SIG-M5 (cell line): ENCODE measurements at places on chromosomes 6 and 20.

- no peak for DNase-seq
Observed at GRCh38 chr20:1818247-1818840, 76.9 kb upstream of the SIRPA start.

DNA sequence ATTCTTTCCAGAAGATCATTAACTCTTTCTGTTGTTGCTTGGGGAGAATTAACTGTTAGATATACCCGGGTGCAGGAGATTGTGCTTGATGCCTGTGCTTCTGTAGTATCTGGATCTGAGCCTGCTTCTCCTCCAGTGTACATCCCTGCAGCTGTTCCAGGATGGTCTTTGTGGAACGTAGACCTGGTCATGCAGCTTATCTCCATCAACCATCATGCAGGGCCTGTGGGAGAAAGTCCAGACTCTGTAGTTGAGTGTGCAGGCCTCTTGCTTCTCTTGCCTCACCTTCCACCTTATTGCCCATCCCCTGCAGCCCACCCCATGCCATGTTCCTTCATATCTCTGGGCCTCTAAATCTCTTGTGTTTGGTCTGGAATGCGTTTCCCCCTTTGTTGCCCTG is 75.3 kb upstream of the VSTM2L start:
- DNase-seq = no peak

- no peak for DNase-seq
Observed at GRCh38 chr6:55566036-55566710, 12.8 kb downstream of the HMGCLL1 start.

DNA sequence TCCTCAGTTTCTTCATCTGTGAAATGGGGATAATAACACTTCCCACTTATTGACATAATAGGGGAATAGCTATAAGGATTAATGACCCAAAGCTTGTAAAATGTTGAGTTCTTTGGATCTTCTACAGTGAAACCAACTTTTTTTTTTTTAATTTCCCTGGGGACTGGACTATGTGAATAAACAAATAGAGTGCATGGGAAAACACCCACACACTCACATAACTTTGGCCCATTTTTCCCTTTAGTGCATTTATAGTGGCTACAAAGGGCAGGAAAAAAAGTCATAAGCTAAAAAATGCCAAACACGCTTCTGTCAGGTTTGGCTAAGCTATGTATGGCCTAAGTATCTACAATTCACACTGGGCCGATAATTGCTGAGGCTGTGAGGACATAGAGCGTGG is 406.2 kb upstream of the JAG1 start:
- DNase-seq = no peak

DNA sequence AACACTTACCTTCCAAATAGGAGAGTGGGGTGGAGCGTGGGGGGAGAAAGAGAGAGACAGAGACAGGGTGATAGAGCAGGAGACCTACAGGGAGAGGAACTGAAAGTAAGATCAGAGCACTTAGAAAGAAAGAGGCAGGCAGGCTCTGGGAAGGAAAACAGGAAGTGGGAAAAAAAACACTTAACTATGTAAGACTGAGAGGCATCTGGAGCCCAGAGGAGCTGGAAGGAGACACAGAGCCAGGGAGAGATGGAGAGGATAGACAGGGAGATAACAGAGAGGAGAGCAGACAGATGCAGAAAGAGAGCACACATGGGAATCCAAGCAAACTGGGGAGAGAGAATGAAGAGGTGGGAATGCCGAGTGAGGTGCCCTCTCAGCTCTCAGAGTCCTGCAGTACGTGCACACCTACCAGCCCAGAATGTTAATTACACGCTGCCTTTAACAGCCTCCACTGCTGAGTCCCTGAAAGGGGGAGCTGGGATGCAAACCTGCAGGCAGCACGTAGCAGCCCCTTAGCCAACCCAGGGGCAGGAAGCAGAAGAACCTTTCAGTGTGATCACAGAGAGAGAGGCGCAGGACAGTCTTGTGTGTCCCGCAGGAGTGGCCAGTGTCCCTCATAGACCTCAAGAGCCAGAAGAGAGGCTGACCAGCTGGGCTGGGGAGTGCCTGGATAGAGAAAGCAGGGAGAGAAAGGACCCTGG is 132.7 kb upstream of the LRFN2 start:
- peak; percentile 47 for DNase-seq

GRCh38 chr20:50215101-50215690 is 24.6 kb downstream of the CEBPB start:
- no peak for DNase-seq

- DNase-seq = no peak
Observed at GRCh38 chr20:15836634-15837033, 736.6 kb downstream of the KIF16B start.

GRCh38 chr6:82268301-82268846 is 20.8 kb upstream of the IBTK start:
- no peak for DNase-seq

DNA sequence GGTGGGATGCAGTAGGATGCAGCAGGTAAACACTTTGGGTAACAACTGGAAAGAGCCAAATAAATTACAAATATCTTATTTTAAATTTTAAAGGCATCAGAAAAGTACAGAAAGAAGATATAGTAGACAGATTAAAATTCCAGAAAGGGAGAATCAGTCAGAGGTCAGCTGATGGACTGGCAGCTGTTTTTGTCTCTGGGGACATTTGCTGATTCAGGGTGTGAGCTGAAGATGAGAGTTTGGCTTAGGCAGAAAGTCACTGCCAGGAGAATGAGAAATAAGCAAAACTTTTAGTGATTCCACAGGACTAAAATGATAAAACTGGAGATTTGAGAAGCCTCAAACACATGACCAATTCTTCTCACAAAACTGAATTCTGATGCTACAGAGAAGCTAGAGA is 39.5 kb downstream of the AHI1 start:
- no peak for DNase-seq

DNA sequence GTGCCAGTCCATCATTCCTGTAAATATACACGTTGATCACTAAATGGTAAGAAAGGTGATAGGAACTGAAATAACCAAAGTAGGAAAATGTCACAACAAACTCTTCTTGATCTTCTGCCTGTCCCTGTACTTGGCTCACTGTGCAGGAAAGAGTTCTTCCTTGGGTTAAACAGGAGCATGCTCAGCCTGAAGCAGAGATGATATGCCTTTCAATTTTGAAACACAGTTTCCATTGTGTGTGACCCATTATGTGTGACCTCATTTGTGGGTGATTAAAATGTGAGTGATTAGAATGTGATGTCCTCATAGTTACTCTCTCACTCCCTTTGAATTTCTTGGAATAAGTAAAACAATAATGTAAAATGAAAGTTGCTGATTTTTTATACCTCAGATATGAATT is 427.2 kb upstream of the AGPAT4 start:
- DNase-seq = no peak

DNA sequence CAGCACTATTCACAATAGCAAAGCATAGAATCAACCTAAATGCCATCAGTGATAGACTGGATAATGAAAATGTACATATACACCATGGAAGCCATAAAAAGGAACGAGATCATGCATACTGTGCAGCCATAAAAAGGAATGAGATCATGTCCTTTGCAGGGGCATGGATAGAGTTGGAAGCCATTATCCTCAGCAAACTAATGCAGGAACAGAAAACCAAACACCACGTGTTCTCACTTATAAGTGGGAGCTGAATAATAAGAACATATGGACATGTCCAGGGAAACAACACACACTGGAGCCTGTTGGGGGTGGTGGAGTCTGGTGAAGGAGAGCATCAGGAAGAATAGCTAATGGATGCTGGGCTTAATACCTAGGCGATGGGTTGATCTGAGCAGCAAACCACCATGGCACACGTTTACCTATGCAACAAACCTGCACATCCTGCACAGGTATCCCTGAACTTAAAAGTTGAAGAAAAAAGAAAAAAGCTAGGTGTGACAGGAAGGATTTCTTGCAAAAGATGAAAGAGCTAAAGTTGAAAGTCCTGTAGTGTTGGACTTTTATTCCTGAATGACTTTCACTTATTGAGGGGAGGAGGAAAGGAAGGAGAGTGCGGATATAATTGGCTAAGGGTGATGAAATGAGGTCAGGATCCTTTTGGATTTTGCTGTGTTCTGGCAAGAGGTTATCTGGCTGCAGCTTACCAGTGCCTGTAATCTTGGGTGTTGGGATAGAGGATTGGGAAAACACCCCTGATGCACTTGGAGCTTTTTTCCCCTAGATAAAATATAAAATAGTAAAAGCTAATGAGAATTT is 8.5 kb downstream of the TRMT11 start:
- no peak for DNase-seq

GRCh38 chr6:4568138-4568537 is 208.1 kb upstream of the CDYL start:
- no peak for DNase-seq

DNA sequence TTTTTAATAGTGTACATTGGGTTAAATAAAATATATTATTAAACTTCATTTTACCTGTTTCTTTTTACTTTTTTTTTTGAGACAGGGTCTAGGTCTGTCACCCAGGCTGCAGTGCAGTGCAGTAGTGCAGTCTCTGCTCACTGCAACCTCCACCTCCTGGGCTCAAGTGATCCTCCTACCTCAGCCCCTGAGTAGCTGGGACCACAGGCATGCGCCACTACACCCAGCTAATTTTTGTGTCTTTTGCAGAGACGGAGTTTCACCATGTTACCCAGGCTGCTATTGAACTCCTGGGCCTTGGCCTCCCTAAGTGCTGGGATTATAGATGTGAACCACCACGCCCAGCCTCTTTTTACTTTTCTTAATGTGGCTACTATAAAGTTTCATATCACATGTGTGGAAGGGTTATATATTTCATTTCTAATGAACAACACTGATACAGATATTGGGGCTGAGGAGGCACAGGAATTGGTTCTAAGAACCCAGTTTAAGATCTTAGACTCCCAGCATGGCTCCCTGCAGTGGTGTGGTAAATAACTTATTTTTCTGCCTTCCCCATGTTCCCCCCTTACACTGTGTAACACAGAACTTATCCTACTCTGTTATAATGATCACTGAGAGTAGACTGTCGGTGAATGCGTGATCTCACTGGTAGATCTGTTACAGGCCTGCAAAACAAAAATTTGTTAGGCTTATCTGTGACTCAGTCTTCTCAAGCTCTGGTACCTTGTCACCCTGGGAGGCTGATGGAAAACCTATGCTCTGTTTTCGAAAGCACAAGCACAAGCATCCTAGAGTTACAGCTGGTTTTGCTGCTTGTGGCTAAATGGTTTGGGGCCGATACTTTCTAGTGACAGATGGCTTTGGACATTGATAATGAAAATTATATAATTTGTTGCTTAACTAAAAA is 5.8 kb upstream of the ATXN1 start:
- no peak for DNase-seq

- no peak for DNase-seq
Observed at GRCh38 chr6:170192905-170193304, 98.0 kb downstream of the DLL1 start.
